ENCODE measurements at places on chromosomes 13 and 19. TPM values are rescaled to one million over a fixed set of nuclear protein-coding genes. Genes with fewer than 3 reads are reported as not detected.

DNA sequence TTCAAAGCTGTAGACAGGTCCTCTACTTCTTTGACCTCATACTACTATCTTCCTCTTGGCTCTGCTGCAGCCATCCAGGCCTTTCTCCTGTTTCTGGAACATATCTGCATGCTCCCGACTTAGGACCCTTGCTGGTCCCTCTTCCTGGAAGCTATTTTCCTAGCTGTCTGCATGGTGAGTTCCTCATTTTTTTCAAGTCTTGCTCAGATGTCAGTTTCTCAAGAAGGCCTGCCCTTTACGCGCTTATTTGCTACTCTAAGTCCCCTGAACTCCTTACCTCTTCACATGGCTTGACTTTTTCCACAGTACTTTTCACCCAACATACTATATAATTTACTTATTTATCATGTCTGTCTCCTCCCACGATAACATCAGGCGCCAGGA is 31.4 kb downstream of the DNAJC3 start:
- no peak for DNase-seq

HSD17B14 gene
- total RNA-seq = 0.50 TPM

- DNase-seq = no peak
Measured at GRCh38 chr13:68254151-68254550, 1024.0 kb upstream of the PCDH9 start.

CYP2A13 gene
- not detected for total RNA-seq

DNA sequence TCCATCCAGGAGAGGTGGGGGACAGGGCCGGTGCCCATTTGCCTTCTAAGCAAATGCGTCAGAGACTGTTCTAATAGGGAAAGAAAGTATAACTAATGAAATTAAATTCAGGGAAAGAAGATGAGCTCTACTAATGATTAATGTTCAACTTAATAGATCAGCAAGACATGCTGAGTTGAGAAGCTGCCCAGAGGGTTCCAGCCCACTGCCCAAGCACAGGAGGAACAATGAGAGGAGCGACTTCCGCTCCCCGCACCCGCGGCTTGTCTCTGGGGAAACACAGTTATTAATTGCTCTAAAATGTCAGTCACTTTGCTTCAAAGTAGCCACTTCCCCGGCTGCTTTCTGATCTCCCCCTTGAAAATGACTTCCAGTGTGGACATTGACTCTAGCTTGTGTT is 331.3 kb downstream of the UQCRFS1 start:
- DNase-seq = no peak

DNA sequence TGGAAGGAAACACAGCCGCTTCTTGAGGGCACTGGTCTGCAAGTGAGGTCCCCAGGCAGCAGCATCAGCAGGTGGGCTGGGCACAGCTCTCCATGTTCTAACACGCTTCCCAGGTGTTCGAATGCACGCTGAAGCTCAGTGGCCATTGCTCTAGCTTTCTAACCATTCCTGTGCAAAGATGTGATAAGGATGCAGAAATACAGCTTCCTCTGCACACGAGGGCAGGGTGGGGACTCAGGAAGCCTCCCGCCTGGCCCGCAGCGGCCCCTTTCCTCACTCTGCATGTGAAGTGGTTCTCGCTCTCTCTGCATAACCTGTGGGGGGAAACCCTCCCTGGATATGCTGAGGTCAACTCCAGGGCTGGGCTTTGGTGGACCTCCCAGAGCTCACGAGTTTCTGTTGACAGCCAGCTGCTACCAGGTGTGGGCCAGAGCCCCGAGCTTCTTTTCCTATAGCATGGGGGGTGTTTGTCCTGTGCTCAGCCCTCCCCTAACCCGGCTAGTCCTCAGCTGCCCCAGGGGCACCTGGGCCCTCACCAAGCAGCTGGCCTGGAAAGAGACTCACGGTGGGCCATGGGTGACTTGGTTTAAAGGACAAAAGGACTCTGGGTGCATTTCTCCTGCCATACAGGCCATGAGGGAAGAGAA is 168.2 kb downstream of the TEX29 start:
- DNase-seq = no peak

C19orf67 gene
- total RNA-seq = 0.35 TPM

DNA sequence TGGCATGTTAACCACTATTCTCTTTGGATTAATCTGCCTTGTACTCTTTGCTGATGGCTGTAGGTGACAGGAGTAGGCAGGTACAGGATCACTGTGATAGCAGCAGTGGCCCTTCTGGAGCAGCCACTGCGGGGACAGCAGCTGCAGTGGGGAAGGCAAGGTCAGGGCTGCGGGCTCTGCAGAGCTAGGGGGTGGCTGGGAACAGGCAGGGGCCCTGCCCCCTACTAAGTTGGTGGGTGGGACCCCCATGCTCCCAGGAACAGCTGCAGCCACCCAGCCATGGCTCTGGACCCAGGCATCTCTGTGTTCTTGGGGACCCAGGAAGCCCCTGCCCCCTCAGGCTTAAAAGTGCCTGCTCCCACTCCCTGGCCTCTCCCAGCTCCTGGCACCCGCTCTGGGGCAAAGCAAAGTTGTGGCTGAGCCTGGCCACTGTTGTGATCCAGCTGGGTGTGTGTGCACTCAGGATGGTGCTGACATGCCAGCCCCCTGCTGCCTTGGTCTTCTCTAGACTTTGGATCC is 302.4 kb downstream of the PCDH20 start:
- no peak for DNase-seq

GRCh38 chr13:41311406-41312175 is 524 bp downstream of the NAA16 start:
- peak; percentile 62 for DNase-seq

DNA sequence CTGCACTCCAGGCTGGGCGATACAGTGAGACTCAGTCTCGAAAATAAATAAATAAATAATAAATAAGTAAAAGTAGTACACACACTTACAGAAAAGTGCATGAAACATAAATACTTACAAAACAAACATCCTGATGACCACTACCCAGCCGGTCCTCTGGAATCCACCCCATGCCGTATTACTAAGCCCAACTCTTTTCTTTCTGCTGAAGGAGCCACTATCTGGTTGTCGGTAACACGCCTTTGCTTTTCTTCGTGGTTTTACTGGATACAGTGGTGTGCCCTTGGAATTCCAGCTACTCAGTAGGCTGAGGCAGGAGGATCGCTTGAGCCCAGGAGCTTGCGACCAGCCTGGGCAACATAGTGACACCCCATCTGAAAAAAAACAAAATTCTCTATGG is 39.4 kb downstream of the CELF5 start:
- no peak for DNase-seq

- no peak for DNase-seq
Measured at GRCh38 chr13:33758113-33758512, 59.8 kb upstream of the RFC3 start.

DNA sequence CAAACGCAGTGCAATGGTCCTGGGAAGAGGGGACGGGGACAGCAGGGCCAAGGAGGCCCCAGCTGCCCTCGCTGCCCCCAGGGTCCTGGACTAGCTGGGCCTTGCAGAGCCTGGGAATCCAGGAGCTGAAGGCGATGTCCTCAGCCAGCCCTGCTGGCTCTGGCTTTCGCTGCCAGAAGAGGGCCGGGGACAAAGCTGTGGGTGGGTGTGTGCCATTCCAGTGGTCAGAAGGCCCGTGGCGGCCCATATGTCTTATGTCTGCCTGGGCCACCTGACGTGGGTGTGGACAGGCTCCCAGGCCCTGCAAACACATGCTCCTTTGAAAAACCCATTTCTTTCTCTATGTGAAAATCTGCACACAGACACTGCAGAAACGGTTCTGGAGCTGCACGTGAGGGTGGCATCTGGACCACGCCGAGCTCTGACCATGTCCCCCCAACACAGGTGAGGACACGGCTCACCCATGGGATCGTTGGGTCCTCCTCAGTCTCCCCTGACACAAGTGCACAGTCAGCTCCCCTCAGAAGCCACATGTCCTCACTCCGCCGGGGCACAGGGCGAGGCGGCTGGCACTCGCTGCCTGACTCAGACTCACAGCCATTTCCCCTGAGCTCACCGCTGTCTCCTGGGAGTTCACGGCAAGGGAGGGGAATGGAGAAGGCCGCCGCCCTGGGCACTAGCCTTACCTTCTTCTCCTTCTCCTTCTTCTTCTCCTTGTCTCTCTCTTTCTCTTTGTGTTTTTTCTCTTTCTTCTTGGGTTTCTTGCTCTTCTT is 16.9 kb downstream of the IZUMO4 start:
- no peak for DNase-seq

DNA sequence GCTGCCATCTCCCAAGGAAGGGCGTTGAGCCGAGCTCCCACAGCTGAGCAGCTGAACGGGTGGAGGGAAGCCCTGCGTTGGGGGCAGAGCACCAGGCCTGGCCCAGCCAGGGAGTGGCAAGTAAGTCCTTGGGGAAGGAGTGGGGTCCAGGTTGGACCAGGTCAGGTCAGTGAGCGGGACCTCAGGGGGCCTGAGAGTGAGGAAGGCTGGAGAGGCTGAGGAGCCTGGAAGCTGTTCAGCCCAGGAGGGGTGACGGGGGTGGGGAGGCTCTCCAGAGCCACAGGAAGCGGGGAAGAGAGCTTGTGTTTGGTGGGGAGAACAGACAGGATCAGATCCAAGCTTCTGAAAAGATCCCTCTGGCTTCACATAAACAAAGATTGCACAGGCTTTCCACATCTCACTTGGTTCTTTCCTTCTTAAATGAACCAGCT is 55.4 kb upstream of the ATP12A start:
- no peak for DNase-seq

- DNase-seq = no peak
Measured at GRCh38 chr19:752652-753517, 2.0 kb downstream of the MISP start.

- DNase-seq = no peak
Measured at GRCh38 chr13:46197299-46198048, 14.3 kb upstream of the LRRC63 start.

DNA sequence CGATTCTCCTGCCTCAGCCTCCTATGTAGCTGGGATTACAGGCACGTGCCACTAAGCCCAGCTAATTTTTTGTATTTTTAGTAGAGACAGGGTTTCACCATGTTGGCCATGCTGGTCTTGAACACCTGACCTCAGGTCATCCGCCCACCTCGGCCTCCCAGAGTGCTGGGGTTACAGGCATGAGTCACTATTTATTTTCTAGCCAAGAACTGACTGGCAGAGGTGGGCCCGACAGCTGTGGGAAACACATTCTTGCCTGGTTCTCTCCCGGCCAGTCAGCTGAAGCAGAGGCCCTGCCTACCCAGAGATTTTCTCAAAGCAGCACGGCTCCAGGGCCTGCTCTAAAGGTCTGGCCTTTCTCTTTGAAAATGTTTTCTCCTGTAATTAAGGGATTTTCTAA is 108.0 kb downstream of the KCTD15 start:
- DNase-seq = no peak

- DNase-seq = no peak
Measured at GRCh38 chr13:23707674-23708073, 137.5 kb downstream of the TNFRSF19 start.

DNA sequence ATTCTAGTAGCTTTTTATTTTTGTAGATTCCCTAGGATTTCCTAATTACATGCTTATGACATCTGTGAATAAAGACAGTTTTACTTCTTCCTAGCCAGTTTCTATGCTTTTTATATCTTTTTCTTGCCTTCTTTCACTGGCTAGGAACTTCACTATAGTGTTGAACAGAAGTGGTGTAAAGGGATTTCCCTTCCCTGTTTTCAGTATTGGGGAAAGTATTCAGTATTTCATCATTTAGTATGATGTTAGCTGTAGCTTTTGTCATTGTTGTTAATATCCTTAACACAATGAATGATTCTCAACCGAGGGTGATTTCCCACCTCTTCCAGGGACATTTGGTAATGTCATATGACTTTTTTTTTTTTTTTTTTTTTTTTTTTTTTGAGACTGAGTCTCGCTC is 77.3 kb downstream of the SLC6A16 start:
- no peak for DNase-seq

- DNase-seq = no peak
Measured at GRCh38 chr13:84086847-84087162, 204.5 kb upstream of the SLITRK1 start.

CEACAM16 gene
- not detected for total RNA-seq

DNA sequence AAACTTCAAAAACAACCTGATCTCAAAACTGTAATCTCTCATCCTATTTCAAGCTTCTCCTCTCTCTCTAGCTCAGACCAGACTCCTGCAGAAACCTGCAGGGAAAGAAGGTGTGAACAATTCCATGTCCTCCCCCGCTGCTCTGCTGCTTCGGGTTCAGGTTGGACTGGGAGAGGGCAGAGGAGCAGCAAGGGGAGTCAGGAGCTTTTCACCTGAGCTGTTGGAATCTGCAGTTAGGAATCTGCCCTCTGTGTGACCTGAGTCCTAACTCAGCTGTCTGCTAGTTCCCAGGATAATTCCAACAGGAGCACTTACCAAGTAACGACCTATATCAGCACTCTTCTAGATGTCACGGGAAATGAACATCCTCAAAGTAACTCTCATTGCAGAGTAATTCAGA is 118.3 kb downstream of the DNAJC15 start:
- no peak for DNase-seq

DNA sequence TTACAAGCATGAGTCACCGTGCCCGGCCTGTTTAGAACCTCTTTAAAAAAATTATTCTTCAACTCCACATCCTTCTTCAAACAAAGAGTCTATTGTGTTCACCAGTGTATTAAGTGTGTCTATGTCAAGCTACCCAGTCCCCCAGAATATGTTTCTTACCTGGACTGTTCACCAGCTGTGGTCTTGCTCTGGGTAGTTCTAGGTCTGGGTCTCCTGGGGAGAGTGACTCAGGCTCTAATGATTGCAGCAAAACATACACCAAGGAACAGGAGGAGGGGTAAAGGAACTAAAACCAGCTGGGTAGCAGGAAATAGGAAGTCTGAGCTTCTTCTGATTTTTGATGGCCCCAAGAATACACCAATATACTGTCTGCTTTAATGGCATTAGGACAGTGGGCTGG is at the start of gene FPR1:
Gene FPR1, minus strand, starts transcription at position 224 of the 400 bp plus-strand sequence. CDS start 4,884 bp downstream, outside the sequence.
- DNase-seq = no peak

- no peak for DNase-seq
Measured at GRCh38 chr13:109123971-109124370, 494.6 kb downstream of the MYO16 start.

- no peak for DNase-seq
Measured at GRCh38 chr19:30745476-30745985, 373.3 kb downstream of the ZNF536 start.

ZNF121 gene
- 44.6 TPM for total RNA-seq

GRCh38 chr13:100560498-100561157 is 28.0 kb downstream of the GGACT start:
- no peak for DNase-seq

GRCh38 chr13:74289107-74289506 is 154.9 kb upstream of the KLF12 start:
- DNase-seq = no peak

GRCh38 chr13:93976528-93976927 is 503.0 kb downstream of the DCT start:
- DNase-seq = no peak

- no peak for DNase-seq
Measured at GRCh38 chr13:23583491-23583890, 13.3 kb downstream of the TNFRSF19 start.

DNA sequence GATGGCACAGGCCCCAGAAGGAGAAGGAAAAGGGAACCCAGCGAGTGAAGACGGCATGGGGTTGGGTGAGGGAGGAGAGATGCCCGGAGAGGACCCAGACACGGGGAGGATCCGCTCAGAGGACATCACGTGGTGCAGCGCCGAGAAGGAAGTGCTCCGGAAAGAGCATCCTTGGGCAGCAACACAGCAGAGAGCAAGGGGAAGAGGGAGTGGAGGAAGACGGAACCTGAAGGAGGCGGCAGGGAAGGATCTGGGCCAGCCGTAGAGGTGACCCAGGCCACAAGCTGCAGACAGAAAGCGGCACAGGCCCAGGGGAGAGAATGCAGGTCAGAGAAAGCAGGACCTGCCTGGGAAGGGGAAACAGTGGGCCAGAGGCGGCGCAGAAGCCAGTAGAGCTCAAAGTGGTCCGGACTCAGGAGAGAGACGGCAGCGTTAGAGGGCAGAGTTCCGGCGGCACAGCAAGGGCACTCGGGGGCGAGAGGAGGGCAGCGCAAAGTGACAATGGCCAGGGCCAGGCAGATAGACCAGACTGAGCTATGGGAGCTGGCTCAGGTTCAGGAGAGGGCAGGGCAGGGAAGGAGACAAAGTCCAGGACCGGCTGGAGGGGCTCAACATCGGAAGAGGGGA is 1.1 kb downstream of the PPP1R12C start:
- DNase-seq = peak; percentile 68

Data from activated CD4-positive, alpha-beta memory T cell treated with anti-CD3 and anti-CD28 coated beads, Interleukin-2, amount 10 ng/mL, durations not matched to agents 7 days and 5 days (primary cell).